Frontal cortex (tissue), 4 donors: ENCODE measurements at places on chromosomes 3 and 15. TPM values are rescaled to one million over a fixed set of nuclear protein-coding genes. Genes with fewer than 3 reads are reported as not detected.

CKMT1B gene
- total RNA-seq, result 7.7 TPM

ISLR2 gene
- total RNA-seq, result 113 TPM

LYZL4 gene
- not detected for total RNA-seq

TNK2 gene
- total RNA-seq, result 11.0 TPM

SOX2 gene
- total RNA-seq, result 70.1 TPM

RLBP1 gene
- total RNA-seq, result 3.3 TPM

STAC gene
- total RNA-seq, result 6.5 TPM

TMCC1 gene
- 68.5 TPM for total RNA-seq

SEMA6D gene
- total RNA-seq, result 49.3 TPM

LTF gene
- total RNA-seq, result 0.41 TPM

DNA sequence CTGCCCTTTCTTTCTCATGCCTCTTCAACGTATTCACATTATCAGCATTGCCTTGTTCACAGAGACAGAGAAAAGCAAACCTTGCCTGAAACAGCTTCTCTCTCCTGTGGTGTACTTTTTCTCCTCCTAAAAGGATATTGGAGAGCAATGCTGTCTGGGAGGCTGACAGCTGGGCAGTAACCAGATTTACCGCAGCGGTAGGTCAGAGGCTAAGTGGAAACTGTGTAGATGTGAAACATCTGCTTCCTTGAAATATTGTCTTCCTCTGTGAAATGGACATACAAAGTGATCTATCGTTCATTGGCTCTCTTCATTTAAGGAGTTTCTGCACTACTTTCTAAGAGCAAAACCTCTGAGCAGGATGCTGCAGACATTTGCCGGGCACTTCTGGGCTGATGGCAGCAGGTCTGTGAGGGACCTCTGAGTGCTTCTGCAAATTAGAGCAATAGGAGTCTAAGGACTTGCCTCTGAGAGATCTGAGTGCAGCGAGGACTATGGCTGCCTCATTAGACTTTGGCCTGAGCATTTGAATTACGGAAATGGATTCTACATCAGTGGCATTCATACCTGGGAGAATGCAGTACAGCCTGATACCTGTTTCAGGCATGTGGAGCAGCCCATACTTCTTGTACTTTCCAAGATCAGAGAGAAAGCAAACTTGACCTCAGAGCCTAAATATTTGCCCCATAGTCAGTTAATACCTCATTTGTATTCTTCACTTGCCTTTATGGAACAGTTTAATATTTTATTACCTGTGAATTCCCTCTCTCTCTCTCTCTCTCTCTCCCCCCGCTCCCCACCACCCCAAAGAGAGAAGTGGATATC, 260.5 kb upstream of the TPRG1 start:
- DNase-seq, result no peak

- no peak for DNase-seq
Observed at GRCh38 chr3:153210660-153211059, 48.6 kb downstream of the RAP2B start.

DNA sequence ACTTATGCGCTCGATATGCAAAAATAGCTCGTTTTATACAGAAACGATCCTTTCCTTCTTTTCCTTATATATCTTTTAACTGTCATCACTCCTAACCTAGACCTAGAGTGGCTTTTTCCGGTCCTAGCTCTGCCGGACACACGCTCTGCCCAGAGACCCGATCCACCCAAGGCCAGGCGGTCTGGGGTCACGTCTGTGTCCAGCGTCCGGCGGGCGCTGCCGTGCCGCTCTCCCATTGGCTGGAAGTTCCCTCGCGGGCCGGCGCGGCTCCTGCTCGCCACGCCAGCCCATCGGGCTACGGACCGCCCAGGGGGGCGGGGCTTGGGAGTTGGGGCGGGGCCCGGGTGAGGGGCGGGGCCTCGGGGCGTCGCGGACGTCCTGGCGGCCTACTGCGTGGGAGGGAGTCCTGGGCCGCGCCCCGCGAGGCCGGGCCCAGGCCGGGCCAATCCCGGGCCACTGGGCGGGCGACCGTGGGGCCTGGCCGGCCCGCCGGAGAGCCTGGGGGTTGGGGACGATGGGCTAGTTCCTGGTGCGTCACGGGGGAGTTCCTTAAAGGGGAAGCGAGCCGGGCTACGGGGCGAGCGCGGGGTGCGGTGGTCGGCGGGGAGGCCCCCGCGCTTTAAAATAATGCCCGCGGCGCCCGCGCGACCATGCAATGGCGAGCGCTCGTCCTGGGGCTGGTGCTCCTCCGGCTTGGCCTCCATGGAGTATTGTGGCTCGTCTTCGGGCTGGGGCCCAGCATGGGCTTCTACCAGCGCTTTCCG, at the start of gene EDEM1:
Gene EDEM1 (plus strand): TSS at position 552 of the 764 bp plus-strand sequence. CDS start 99 bp downstream, at position 651.
- peak; percentile 97 for DNase-seq

GRCh38 chr3:187139895-187140253, 578 bp upstream of the RPL39L start:
- no peak for DNase-seq

GRCh38 chr3:100002599-100003350, 111.5 kb downstream of the FILIP1L start:
- no peak for DNase-seq

- DNase-seq, result no peak
Observed at GRCh38 chr3:64859625-64860535, 172.1 kb upstream of the ADAMTS9 start.

GRCh38 chr3:1661839-1662238, 436.8 kb upstream of the CNTN4 start:
- DNase-seq, result no peak

- no peak for DNase-seq
Observed at GRCh38 chr15:92810418-92811138, 89.5 kb upstream of the CHD2 start.

- no peak for DNase-seq
Observed at GRCh38 chr3:28917895-28918475, 362.9 kb upstream of the RBMS3 start.

DNA sequence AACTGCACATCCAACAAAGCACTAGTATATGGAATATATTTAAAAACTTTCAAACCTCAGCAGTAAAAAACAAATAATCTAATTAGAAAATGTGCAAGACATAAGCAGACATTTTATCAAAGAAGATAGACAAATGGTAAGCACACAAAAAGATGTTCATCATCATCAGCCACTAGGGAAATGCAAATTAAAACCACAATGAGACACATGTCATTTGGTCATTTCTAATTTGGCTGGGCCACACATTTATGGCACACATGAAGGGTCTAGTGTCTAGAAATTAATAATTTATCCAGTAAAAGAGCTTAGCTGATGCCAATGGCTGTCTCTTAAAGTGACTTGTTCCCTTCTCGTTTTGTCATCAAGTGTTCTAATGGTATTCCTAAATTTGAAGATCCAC, 45.8 kb downstream of the ARHGAP31 start:
- no peak for DNase-seq

- no peak for DNase-seq
Observed at GRCh38 chr15:31101262-31102038, at the start of gene TRPM1. TRPM1 (minus strand) TSS chr15:31101725; CDS start chr15:31081355, 20,370 bp downstream.

GRCh38 chr15:73858062-73858461, 15.3 kb upstream of the TBC1D21 start:
- DNase-seq, result no peak

DNA sequence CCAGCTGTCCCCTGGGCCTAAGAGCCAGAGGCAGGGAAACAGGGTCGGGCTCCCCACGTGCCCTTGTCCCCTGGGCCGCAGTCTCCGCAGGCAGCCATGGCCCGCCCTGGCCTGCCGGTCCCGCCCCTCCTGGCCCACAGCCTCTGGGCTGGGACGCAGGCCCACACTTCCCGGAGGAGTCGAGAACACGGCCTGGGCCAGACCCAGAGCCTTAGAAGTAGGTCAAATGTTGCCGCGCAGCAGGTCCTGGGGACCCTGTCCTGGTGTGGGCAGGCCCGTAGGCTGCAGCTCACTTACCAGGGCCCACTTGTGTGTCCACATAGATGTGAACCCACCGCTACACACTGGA, 4.3 kb upstream of the MYL3 start:
- peak; percentile 77 for DNase-seq

GRCh38 chr15:27238707-27239423, 267.9 kb downstream of the GABRG3 start:
- no peak for DNase-seq

- DNase-seq, result no peak
Observed at GRCh38 chr3:98690876-98691275, 72.3 kb upstream of the ST3GAL6 start.

DNA sequence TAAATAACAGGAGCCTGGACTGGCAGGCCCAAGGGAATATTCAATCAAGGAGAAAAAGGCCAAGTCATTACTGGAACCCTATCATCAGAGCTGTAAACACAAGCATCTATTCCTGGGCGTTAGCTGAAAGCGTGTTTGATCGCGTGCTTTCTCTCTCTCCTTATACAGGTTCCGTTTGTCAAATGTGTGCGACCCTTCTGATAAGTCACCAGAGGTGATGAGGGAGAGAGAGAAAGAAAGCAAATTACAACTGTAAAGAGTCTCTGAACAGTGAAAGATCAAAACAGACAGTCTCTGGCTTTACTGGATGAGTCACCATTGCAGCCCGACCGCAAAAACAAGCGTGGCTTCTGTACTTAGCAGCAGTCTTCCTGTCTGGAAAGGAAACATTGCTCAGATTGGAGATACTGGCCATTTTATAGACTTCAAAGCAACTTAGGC, 39.5 kb upstream of the TPRG1 start:
- no peak for DNase-seq
